Placental epithelial cell (primary cell): ENCODE measurements at places on chromosomes 11 and 22. TPM values are rescaled to one million over a fixed set of nuclear protein-coding genes. Genes with fewer than 3 reads are reported as not detected.

The CHADL gene
- total RNA-seq: 1.2 and 2.8 TPM in 2 replicates

The RBX1 gene
- 50.9 and 57.3 TPM in 2 replicates for total RNA-seq

The PDGFD gene
- total RNA-seq: 3.5 and 4.0 TPM in 2 replicates

The GRAP2 gene
- total RNA-seq: not detected in 2 replicates

The FAM111B gene
- 2.2 and 5.9 TPM in 2 replicates for total RNA-seq

The OR51I1 gene
- not detected in 2 replicates for total RNA-seq

The YPEL1 gene
- total RNA-seq: 0.22 and 1.6 TPM in 2 replicates

The HEPHL1 gene
- total RNA-seq: under 0.01 and 0.11 TPM in 2 replicates

The CRYBB2 gene
- 0.22 TPM in 1 of 2 replicates, not detected in the other for total RNA-seq

The DBX1 gene
- total RNA-seq: not detected in 2 replicates

The TEX54 gene
- not detected in 2 replicates for total RNA-seq

The NELL1 gene
- total RNA-seq: 6.3 TPM in 1 of 2 replicates, not detected in the other

The CNTF gene
- 1.6 and 2.5 TPM in 2 replicates for total RNA-seq

The SLC17A6 gene
- not detected in 2 replicates for total RNA-seq

The USP2 gene
- under 0.01 and 0.11 TPM in 2 replicates for total RNA-seq

The CNIH2 gene
- total RNA-seq: 0.87 and 2.4 TPM in 2 replicates

The CTSF gene
- total RNA-seq: 11.1 and 71.5 TPM in 2 replicates

The DDX6 gene
- total RNA-seq: 96.2 and 124 TPM in 2 replicates

The POU2AF2 gene
- total RNA-seq: not detected in 2 replicates

The STK33 gene
- total RNA-seq: under 0.01 TPM in 1 of 2 replicates, not detected in the other
